NCI-H1417 (cell line): ENCODE measurements at places on chromosomes 4 and X.

- no peak for DNase-seq
These were observed 210.7 kb downstream of the FRAS1 start for GRCh38 chr4:78267790-78268189.

DNA sequence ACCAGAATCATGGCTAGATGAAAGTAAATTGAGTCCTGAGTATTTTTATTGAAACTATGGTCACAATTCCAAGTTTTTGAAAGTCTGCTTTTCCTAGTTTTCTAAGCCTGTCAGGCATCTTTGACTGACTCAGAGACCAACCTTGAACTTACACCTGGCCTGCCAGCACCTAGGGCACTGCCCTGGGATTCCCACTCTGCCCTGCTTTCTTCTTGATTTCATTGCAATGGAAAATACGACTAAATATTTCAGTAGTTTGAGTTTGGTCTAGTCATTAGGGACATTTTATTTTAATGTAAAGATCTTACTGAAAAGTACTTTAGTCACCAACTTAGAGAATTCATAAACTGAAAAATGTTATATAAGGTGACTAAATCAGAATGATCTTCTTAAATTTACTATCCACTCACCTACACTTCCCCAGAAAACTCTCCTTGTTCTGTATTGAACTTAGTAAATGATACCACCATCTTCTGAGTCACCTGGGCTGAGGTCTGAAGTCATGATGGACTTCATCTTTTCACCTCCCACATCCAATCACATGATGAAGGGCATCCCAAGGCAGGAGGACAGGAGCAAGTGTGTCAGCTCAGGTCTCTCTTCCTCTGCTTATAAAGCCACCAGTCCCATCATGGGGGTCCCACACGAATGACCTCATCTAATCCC lies 11.6 kb upstream of the PYURF start:
- no peak for DNase-seq

- no peak for DNase-seq
These were observed 1099.9 kb downstream of the RAPGEF2 start for GRCh38 chr4:160202802-160203201.

GRCh38 chr4:25107827-25108516 lies 52.3 kb downstream of the SEPSECS start:
- DNase-seq: no peak

GRCh38 chr4:22637306-22637705 lies 55.4 kb upstream of the GBA3 start:
- no peak for DNase-seq

- DNase-seq: no peak
These were observed 1495.5 kb downstream of the PCDH18 start for GRCh38 chr4:136036744-136037143.

DNA sequence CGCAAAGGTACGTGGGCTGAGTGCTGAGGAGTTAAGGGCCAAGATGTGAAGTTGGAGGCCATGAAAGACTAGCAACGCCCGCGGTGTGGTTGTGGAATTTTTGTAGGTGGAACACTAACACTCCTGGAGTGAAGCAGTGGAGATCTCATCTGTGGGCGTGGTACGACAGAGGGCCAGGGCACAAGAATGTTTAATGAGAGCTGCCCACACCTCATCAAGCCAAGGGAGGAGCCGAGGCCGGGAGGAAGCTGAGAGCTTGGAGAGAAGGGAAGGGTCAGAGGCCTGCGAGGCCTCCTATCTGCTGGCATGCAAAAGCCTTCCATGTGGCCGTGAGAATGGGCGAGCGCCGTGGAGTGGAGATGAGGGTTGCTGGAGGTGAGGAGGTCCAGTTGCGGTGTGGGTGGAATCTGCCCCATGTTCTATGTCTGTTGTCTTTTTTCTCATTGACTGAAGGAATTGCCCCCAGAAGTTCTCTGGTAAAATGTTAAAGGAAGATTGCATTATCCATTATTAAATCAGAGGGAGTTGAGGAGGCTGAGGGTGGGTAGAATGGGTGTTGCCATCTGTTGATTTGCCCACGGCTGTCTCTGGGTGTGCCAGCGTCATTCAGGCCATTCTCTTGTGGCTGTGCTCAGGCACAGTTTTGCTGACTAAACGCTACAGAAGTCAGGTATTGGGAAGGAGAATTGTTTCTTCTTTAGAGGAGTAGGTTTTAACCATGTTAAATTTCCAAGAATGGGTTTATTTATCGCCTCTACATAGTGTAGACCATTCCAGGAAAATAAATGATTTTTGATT lies 19.8 kb downstream of the SNX25 start:
- no peak for DNase-seq

DNA sequence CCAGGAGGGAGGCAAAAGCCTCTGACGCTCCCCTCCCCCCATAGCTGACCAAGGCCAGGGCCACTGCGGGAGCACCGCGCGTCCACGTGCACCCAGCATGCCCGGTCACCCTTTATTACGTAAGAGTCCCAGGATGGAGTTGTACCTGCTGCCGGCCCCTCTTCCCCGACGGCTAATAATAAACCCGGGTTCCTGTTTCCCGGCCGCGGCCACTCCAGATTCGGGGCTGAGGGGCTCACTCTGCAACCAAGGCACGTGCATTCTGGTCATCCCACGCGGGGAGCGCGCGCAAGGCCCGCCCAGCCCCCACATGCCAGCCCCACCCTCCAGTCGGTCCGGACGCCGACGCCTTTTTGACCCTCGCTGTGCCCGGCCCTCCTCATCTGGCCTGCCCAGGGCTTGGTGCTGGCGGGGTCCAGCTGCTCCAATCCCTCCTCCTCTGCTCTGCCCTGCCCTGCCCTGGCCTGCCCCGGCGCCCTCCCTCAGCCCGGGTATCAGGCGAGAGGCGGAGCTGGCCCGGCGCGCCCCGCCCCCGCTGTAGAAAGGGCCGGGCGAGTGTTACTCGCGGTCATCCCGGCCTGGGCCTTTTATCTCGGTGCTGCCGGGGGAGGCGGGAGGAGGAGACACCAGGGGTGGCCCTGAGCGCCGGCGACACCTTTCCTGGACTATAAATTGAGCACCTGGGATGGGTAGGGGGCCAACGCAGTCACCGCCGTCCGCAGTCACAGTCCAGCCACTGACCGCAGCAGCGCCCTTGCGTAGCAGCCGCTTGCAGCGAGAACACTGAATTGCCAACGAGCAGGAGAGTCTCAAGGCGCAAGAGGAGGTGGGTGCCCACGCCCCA lies 2.6 kb downstream of the MID1IP1 start:
- DNase-seq: peak; percentile 92

- no peak for DNase-seq
These were observed 925.6 kb downstream of the SH3BGRL start for GRCh38 chrX:82127228-82128123.

GRCh38 chrX:46938589-46938988 lies 26.4 kb downstream of the JADE3 start:
- DNase-seq: no peak

GRCh38 chr4:24603343-24603742 lies 19.0 kb upstream of the DHX15 start:
- DNase-seq: no peak

DNA sequence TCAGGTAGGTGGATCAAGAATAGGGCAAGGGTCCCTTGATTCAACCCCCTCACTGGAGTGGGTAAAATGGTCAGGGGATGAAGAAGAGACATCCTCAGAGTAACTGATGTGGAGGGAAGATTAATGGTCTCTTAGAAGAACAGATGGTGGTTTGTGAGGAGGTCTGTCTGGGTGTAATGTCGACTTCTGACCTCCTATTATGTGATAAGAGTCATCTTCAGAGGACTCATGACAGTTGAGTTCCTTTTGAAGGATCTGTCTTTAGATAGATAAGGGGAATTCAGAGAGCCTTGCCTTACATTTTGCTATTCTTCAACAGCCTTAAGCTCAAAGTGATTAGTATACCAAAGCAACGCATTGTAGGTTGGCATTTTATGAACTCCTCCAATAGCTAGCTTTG lies 27.1 kb upstream of the MAGEA8 start:
- no peak for DNase-seq

GRCh38 chr4:95071851-95072250 lies 314.1 kb downstream of the BMPR1B start:
- DNase-seq: no peak

GRCh38 chr4:105650190-105650589 lies 58.3 kb downstream of the INTS12 start:
- no peak for DNase-seq

- no peak for DNase-seq
These were observed 70.7 kb upstream of the DCLK2 start for GRCh38 chr4:150007512-150007911.

DNA sequence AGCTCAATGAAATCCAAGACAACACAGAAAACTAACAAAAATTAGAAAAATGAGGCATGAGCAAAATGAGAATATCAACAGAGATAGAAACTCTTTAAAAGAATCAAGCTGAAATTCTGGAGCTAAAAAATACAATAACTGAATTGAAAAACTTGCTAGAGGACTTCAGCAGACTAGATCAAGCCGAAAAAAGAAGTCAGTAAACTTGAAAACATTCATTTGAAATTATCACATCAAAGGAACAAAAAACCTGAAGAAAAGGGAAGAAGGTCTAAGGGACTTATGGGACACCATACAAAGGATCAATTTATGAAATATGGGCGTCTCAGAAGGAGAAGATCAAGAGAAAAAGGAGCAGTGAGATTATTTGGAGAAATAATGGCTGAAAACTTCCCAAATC lies 131.3 kb downstream of the PTCHD1 start:
- DNase-seq: no peak

DNA sequence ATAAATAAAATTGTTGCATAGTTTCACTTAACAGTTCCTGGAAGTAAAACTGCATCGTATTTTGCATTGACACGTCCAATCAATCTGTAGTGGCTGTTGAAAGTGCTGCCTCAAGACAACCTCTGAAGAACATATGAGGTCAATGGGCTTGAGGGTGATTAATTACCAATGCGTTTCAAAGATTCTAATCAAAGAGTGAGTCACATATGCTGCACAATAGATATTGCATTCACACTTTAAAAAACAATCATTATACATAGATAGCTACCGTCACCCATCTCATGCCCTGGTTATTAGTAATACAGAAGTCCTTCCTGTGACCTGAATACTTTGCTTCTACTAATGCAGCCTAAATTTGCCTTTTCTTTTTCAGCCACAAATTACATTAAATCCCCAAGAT lies 743.3 kb upstream of the SLIT2 start:
- no peak for DNase-seq

DNA sequence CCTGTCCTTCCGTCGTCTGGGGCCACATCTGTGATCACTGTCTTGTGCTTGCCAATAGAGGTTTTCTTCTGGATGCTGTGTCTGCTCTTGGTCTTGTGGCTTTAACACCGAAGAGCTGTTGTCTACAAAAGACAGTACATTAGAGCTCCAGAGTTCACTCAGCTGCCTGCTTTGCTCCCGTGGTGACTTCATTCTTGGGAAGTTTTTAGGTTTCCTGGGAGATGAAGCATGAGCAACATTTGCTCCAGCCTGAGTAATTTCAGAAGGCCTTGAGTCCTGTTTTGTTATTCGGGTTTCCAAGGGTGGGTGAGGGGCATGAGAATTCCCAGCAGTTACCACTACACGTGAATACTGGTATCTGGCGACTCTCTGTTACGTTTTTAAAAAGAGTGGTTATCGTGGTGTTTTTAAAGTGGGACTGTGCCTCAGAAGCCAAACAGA lies 189.2 kb downstream of the SHROOM3 start:
- no peak for DNase-seq

GRCh38 chr4:72886602-72887001 lies 182.9 kb downstream of the COX18 start:
- DNase-seq: peak; percentile 4

DNA sequence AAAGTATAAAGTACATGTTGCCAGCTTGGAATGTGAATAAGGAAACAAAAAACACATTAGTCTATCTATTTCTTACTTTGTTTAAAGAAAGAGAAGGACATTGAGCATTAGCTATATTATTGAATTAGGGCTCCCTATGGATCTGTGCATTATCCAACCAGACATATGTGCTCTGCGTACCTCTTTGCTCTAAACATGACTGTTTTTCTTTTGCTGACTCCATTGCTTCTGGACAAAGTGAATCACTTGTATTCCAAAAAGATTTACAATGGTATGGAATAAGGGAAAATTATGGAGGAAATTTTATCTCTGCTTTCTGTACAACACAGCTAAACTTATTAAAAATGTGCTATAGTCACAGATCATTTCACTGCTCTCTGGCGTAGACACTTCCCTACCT lies 727.8 kb upstream of the LCORL start:
- DNase-seq: no peak

- no peak for DNase-seq
These were observed 293.5 kb downstream of the KCNIP4 start for GRCh38 chr4:21655031-21655430.

- peak; percentile 23 for DNase-seq
These were observed 46.5 kb upstream of the NKAP start for GRCh38 chrX:119989905-119990555.

- DNase-seq: peak; percentile 17
These were observed 136.0 kb downstream of the GABRB1 start for GRCh38 chr4:47167081-47168035.

GRCh38 chr4:38692421-38692820 lies 28.4 kb downstream of the KLF3 start:
- no peak for DNase-seq

DNA sequence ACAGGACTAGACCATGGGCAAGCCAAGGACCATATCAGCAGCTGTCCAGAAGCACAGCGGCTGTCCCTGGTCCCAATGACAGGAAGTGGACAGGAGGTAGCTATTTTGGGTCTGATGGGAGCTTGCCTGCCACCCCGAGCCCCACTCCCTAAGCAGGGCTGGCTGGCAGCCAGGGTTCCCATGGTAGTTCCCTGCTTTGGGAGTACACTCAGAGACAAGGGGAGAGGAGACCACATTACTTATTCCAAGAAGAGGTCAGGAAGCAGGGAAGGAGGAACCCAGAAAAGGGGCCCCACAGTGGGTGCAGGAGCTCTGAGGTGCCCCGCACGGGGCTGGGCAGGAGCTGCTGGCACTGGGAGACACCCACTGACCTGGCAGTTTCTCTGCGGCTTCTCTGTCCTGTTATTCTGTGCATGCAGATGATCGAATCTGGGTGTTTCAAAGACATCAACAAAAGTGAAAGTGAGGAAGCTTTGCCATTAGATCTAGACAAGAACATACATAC lies 36.3 kb downstream of the HTT-AS start:
- DNase-seq: no peak

DNA sequence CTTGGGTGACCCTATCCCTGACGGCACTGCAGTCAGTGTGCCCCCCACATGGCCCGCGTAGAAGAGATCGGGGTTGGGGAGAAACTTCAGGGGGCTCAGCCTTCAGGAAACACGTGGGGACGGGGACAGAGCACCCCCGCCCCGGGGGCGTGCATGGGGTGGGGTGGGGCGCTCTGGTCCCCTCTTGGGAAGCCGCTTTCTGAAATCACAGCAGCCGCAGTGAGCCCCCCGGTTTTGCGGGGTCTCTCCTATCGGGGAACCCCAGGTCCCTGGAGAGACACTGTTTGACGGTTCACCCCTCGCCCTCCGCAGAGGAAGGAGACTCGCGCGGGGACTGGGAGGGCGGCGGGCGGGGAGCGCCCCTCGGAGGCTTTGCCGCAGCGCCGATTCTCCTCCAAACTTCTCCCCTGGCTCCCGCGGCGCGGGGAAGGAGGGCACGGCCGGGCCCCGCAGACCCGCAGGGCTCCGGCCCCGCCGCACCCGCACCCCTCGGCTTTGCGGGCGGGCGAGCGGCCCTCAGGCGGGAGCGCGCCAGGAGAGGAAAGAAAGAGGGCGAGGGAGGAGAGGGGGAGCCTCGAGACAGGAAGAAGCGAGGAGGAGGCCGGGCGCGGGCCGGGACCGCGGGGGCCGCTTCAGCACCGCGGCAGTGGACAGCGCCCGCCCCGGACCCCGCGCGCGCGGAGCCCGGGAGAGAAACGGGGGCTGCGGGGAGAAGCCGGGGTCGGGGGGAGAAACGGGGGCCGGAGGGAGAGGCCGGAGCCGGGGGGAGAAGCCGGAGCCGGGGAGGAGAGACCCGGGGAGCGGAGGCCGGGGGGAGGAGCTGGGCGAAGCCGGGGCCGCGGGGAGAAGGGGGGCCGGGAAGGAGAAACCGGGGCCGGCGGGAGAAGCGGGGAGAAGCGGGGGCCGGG lies 612 bp downstream of the CPLX1 start:
- DNase-seq: peak; percentile 39
